ENCODE measurements at places on chromosomes 2 and 18.
A peak's percentile ranks its signal among the peaks of the same experiment; 100 is the strongest.

DNA sequence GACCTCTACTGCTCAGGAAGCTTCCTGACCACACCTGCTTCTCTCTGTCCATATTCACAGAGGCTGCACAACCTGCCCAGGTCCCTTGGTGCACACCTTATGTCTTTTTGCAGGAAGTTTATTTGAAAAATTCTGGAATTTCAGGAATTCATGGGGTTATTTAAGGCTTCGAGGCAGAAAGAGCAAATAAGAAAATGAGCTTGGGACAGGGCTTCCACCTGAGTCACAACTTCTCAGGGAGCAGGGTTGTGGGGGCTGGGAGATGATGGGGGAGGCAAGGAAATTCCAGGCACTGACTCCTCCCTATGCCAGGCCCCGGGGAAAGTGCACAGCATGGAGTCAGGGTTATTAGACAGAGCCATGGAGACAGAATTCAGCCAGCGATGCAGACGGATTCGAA is 57.7 kb downstream of the INHBB start:
- DNase-seq: no peak

DNA sequence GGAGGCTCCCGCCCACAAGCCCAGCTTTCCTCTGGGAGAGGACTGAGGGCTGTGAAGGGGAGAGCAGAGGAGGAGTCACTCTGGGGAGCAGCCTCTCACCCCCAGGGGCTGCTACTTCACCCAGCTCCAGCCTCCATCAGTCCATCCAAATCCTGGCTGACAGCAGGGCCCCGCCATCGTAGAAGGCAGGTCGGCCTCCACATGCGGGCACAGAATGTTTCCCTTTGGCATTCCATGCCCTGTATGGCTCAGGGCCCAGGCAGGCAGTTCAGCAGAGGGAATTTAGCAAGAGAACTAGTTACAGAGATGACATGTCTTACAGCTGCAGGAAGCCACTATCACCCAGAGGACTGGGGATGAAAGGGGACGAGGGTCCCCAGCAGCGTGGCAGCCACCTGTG is 6.4 kb upstream of the ODC1 start:
- DNase-seq: no peak

DNA sequence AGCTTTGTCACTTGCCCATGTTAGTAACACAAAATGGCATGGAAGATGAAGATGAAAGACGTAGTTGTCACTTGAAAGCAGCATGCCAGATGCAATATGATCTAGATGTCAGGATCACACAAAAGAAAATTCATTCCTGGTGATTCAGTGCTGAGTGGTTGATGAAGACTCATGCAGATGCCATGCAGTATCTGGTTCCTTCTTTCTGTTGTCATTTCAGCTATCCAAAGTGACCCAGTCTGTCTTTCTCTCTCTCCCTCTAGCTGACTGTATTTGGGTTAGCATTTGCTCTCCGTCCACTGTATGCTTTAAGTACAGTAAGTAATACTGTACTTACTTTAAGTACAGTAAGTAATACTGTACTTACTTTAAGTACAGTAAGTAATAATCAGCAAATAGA is 50.4 kb downstream of the TTN start:
- DNase-seq: peak; percentile 3

GRCh38 chr2:37894601-37895000 is 30.5 kb upstream of the RMDN2 start:
- no peak for DNase-seq

- DNase-seq: no peak
Observed at GRCh38 chr2:181058378-181059269, 78.2 kb downstream of the UBE2E3 start.

GRCh38 chr18:40366521-40366920 is 1588.5 kb upstream of the PIK3C3 start:
- DNase-seq: no peak

DNA sequence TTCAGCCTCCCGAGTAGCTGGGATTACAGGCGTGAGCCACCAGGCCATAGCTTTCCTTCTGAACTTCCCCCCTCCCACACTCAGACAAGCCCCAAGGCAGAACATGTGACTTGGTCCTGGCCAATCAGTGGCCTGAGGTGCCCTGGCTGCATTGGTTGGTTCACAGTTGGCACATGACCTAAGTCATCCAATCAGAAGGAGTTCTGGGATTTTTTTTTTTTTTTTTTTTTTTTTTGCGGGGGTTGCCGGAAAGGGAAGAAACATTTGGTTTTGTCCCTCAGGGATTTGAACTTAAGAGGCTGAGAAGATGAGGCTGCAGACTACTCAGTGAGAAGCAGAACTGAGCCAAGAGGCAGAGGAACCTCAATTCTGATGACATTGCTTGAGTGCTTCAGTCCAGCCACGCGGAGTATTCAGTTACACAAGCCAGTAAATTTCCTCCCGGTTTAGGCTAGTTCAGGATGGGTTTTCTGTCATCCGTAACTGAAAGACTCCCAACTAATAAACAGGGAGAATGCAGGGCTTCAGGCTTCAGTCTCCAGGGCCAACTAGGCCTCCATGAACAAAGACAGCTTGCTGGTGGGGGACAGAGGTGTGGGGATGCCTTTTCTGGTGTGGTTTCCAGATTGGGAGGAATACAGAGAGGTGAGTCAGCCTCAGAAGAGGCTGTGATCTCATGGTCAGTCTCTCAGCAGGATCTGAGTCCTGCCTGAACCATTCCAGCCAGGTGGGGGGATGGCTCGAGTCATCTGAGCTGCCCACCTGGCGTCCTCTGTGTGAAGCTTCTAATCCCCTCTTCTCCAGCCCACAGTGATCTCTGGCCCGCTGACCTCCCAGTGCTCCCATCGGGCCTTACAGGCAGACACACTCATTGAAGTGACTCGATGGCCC is 9.2 kb downstream of the PTMA start:
- no peak for DNase-seq

- DNase-seq: no peak
Observed at GRCh38 chr2:156253765-156254164, 78.8 kb downstream of the NR4A2 start.

- DNase-seq: no peak
Observed at GRCh38 chr2:60246583-60246982, 306.9 kb downstream of the BCL11A start.

DNA sequence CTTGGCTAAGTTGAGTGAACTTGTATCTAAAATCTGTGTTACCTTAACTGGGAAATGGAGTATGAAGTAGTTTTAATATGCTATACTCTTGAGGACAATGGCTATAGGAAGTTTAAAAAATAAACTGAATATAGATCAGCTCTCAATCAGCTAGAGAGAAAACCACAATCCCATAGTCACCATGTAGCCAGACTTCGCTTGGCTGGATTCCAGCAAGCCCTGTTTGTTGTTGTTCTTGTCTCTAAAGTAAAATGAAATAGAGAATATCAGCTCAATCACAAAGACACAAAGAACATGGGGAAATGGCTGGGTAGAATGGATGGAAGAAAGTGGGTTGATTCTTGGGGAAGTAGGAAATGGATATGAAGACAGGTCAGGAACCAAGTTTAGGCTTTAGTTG is 234.9 kb downstream of the PHLPP1 start:
- DNase-seq: no peak

- no peak for DNase-seq
Observed at GRCh38 chr2:105166688-105167087, 74.9 kb upstream of the GPR45 start.

GRCh38 chr2:129877795-129878775 is 101.4 kb upstream of the RAB6C start:
- peak; percentile 44 for DNase-seq

Data from H54 (cell line).